ENCODE measurements at places on chromosomes 12 and 14. TPM values are rescaled to one million over a fixed set of nuclear protein-coding genes. Genes with fewer than 3 reads are reported as not detected.

GPN3 gene
- total RNA-seq, result 10.0 TPM

ESPL1 gene
- 0.46 TPM for total RNA-seq

ATXN2 gene
- 22.2 TPM for total RNA-seq

TEX22 gene
- 0.37 TPM for total RNA-seq

DHRS4L2 gene
- 13.9 TPM for total RNA-seq

TAS2R43 gene
- 1.3 TPM for total RNA-seq

BBOF1 gene
- total RNA-seq, result 9.8 TPM

TAS2R42 gene
- total RNA-seq, result not detected

GNPNAT1 gene
- 18.3 TPM for total RNA-seq

MIP gene
- not detected for total RNA-seq

KRT74 gene
- total RNA-seq, result not detected

C1QL4 gene
- not detected for total RNA-seq

TEX52 gene
- total RNA-seq, result not detected

RXYLT1 gene
- 13.7 TPM for total RNA-seq

All from smooth muscle cell of bladder (primary cell).